ENCODE measurements at places on chromosomes 11 and 22. TPM values are rescaled to one million over a fixed set of nuclear protein-coding genes. Genes with fewer than 3 reads are reported as not detected.

GRCh38 chr11:46437122-46437689 lies 45.6 kb upstream of the CHRM4 start:
- DNase-seq: no peak

GRCh38 chr11:115244296-115244695 lies 259.9 kb downstream of the CADM1 start:
- no peak for DNase-seq

DNA sequence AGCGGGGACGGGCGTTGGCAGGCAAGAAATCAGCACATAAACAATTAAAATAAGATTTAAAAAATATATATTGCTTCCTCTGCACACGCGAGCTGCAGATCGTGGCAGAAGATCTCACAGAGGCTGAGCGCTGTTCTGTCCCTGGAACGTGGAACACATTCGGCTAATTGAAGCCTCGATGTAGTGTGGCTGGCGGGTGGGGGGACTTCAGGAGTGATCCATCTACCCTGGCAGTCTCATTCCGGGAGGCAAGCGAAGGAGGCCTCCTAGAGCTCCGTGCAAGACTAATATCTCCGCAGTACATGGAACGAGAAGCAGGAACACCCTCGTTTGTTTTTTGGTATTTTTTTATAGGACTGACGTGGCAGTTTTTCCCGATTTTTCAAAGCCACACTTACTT lies 402.4 kb downstream of the MN1 start:
- DNase-seq: no peak

DNA sequence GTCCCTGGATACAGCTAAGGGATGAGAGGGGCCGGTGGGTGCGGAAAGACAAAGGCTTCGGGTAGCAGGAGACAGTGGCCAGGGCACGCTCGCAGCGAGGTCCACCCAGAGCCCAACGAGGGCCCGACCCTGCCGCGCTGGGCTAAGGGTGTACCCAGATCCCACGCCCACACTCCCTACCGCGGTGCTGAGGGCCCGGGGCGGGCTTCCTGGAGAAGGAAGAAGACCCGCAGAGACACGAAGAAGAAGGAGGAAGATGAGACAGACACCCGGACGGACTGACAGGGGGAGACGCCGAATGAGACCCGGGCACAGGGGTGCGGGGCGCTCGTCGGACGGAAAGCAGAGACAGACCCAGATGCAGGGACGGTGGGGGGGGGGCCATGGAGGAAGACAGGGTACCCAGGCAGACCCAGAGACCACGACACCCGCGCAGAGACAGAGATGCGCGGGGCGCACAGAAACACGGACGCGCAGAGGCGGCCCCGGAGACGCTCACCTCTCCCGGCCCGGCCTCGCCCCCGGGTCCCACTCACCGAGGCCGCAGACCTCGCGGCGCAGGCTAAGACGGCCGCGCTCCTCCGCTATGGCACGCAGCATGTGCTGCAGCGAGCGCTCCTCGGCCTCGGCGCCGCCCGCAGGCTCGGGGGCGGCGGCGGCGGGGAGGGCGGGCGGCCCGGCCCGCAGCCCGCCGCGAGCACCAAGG lies 437 bp downstream of the KIAA0930 start:
- no peak for DNase-seq

- no peak for DNase-seq
Measured at GRCh38 chr11:28666632-28667031, 558.4 kb downstream of the METTL15 start.

GRCh38 chr11:118870396-118871343 lies 13.0 kb upstream of the CXCR5 start:
- DNase-seq: no peak

DNA sequence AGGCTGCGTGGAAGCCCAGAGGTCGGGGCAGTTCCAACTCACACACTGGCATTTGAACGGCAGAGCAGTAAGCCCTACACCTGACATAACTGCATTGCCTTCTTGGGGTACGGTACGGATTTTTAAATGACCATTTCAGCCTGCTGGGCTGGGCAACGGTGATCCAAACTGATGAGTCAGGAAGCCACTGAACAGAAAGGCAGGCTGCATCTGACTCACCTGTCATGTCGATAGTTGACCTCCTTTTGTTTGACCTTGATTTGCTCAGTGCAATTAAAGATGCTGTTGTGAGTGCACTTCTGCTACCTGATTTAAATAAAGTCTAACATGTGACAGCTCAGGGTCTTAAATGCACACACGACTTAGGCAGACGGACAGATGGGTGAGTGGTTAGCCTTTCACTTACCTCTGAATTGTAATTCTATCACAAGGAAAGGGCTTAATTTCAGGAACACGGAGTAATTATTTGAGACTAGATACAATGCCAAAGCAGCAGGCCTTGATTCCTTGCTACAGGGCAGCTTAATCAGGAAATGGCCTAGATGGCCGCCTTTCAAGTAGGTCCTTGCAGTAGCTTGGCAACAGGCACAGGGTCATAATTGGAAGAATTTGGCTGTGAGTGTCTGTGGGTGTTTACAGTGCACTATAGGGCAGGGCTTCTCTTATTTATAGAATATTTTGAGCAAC lies 52.2 kb downstream of the BMAL1 start:
- no peak for DNase-seq

DNA sequence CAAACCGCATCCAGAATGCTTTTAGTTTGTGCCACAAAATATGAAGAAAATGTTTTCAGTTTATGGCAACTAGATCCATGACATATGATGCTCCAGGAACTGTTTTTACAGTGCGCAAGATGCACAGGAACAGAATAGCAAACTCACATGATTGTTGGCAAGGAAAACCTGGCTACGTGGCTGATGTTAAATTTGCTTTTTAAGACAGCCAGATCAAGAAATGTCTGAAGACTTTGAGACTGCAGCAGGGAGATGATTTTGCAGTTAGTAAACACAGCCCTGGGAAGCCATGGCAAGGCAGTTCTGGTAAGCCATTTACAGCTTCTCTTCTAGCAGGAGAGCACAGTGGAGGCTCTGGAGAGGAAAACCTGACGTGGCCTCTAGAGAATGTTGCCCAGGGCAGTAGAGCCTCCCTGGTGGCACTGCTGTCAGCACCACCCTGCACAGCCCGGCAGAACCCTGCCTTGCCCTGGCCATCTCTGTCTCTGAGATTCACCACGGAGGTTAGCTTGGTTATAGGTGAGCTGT lies 69.8 kb upstream of the TNRC6B start:
- no peak for DNase-seq

DNA sequence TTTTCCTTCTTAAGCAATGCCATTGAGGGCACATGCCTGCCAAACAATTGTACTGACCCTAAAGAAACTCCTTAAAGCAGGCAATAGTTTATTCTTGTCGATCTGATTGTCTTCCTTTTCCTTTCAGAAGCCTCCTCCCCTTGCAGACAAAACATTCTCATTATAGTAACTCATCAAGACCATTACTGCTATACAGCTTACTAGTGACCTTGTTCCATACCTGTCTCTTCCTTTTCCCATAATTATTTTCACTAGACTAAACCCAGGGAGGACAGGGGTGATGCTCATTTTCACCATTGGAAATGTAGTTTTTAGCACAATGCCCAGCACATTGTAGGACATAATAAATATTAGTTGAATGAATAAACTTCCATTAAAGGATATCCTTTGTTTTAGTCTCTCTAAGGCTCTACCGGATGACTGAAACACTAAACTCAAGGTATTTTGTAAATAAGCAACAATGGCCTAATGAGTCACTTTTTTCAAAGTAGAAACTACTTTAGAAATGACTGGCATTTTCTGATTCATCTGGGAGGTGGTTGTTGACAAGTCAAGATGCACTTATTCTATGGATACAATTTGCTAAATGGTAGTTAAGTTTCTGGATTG lies 9.3 kb upstream of the MSANTD4 start:
- DNase-seq: no peak

- DNase-seq: peak; percentile 78
Measured at GRCh38 chr11:74069146-74070046, 60.5 kb upstream of the UCP3 start.

GRCh38 chr11:21173476-21173875 lies 504.1 kb downstream of the NELL1 start:
- no peak for DNase-seq

GRCh38 chr22:16956290-16956689 lies 51.7 kb downstream of the GAB4 start:
- no peak for DNase-seq

DNA sequence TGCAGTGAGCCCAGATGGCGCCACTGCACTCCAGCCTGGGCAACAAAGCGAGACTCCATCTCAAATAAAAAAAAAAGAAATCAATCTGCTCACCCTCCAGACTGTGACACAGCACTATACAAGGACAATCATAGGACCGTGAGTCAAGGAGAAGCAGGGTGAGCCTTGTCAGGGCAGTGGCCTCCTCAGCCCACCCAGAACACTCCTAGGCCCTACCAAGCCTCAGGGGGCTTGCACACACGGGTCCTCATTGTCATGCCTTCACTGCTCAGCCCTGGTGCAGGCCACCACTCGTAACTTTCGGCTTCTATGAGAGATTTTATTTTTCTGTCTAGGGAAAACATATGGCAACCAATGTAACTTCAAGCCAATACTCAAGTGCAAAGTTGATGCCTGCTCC lies 35.8 kb downstream of the DGCR2 start:
- no peak for DNase-seq

- DNase-seq: no peak
Measured at GRCh38 chr22:39185601-39186012, 33.1 kb upstream of the CBX7 start.

DNA sequence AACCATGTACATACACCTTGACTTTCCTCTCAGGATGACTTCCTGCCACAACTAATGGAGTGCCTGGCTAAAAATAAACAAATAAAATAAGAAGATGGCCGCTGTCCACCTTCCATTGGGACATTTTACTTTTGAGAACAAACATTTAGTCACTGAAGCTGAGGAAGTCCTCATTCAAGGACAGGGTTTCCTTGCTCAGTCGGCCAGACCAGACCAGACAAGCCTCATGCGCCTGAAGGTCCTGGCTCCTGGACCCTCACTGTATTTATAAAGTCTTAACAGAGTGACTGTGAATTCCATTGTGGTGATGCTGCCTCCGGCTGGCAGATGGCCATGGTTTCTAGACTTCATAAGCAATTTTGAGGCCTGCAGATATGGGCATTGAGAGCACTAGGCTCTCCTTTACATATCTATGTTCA lies 114.5 kb downstream of the MAML2 start:
- DNase-seq: peak; percentile 81

DNA sequence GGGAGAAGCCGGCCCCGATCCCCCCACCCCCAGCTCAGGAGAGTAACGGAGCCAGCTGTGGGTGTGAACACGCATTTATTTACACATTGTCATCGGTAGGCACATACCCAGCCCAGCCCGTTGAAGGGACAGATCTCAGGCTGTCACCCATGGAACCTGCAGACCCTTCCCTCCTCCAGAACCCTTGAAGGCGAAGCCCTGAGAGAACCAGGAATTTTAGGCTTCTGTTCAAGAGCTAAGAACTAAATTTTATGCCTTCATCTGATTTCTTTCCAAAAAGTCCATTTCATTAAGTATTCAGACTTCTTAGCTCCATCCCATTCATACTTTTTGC lies 379 bp upstream of the BRMS1 start:
- no peak for DNase-seq

DNA sequence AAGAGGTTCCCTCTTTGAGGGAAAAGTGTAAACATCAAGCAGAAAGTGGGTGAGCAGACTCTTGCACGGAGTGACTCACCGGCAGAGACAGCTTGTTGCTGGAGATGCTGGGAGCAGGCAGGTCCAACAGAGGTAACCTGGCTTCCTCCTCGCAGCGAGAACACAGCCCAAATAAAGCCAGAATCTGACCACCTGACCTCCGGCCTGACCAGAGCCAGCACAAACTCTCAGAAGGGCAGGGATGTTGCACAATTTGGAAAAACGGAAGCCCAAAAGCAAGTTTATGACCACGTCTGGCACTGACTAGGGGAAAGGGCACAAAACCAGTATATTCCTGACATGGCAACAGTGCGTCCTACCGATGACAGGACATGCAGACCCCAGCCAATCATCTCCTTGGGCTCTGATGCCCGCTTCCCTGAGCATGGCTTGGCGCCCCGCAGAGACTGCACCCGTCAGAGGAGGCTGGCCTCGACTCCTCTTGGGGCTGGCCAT lies 5.4 kb downstream of the SMCO4 start:
- DNase-seq: no peak

- no peak for DNase-seq
Measured at GRCh38 chr11:126380909-126381308, 25.4 kb downstream of the ST3GAL4 start.

- no peak for DNase-seq
Measured at GRCh38 chr11:72807792-72808191, 6.4 kb upstream of the ATG16L2 start.

DNA sequence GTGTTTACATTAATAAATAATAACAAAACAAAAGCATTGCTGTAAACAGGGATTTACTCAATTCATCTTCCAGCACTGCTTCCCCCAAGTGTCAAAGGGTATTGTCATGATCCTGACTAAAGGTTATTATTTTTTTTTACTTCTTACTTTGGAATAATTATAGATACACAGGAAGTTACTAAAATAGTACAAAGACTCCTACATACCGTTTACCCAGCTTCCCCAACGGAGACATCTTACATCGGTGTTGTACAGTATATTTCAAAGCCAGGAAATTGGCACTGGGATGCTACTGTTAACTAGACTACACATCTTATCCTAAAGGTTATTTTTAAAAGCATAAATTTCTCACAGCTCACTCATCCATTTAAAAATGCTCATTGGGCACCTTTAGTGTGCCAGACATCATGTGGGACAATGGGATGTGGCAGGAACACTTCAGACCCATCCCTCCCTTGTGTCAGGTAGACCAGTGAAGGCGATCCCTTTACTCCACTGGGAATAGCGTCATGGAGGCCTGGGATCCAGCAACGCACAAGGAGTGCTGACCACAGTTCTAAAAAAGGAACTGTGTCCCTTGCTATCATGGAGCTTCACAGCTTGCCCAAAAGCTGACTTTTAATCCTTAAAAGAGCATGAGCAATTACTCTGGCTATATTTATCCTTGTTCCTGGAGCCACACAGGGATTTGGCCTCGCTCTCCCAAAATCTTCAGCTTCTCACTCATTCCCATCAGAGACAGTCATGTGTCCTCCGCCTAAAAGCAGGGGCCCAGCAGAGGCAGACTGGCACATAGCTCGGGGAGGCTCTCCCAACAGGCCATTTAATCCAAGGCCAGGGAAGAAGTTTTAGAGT lies 3.1 kb upstream of the IRAG1 start:
- no peak for DNase-seq

- no peak for DNase-seq
Measured at GRCh38 chr11:121328176-121328966, 35.8 kb downstream of the SC5D start.

CCDC81 gene
- 5.1 TPM for total RNA-seq

CENPM gene
- total RNA-seq: 6.2 TPM

KDM4E gene
- not detected for total RNA-seq

CASP5 gene
- 0.74 TPM for total RNA-seq

RFPL2 gene
- total RNA-seq: not detected

KCNJ1 gene
- not detected for total RNA-seq

FAM180B gene
- 0.32 TPM for total RNA-seq

OR8D1 gene
- total RNA-seq: not detected

GUCD1 gene
- 61.3 TPM for total RNA-seq

LRRC55 gene
- total RNA-seq: 0.53 TPM

MYOD1 gene
- total RNA-seq: 1.1 TPM

OR51B2 gene
- total RNA-seq: 1.7 TPM

OR2AT4 gene
- total RNA-seq: 0.05 TPM

MAPK8IP1 gene
- total RNA-seq: 8.3 TPM

Data from urinary bladder (tissue), 4 donors.